ENCODE measurements at places on chromosomes 3 and 15. TPM values are rescaled to one million over a fixed set of nuclear protein-coding genes. Genes with fewer than 3 reads are reported as not detected.
A peak's percentile ranks its signal among the peaks of the same experiment; 100 is the strongest.

DNA sequence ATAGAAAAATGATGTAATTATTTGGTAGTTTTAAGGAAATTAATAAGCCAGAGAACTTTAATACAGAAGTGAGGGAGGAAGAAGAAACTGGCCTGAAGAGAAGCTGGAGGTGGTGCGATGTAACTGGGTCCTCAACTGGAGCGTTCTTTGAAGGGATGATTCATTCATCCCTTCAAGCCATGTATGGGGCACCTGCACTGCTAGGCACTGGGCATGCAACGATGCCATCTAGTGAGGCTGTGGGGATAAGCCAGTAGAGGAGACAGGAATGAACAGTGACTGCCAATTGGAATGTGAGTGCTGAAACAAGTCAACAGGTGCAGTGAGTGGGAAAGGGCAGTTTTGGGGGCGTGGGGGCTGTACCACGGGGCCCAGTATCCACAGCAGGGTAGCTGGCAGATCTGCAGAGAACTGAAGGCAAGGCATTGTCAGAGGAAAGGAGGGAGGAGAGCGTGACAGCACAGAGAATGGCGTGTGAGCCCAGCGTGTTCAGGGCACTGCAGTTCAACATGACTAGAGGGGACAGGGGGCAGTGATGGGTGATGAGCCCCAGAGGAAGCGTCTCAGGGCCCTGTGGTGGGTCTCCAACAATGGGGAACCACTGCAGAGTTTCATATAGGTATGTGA lies 3.8 kb upstream of the KIF23 start:
- DNase-seq: peak; percentile 68

DNA sequence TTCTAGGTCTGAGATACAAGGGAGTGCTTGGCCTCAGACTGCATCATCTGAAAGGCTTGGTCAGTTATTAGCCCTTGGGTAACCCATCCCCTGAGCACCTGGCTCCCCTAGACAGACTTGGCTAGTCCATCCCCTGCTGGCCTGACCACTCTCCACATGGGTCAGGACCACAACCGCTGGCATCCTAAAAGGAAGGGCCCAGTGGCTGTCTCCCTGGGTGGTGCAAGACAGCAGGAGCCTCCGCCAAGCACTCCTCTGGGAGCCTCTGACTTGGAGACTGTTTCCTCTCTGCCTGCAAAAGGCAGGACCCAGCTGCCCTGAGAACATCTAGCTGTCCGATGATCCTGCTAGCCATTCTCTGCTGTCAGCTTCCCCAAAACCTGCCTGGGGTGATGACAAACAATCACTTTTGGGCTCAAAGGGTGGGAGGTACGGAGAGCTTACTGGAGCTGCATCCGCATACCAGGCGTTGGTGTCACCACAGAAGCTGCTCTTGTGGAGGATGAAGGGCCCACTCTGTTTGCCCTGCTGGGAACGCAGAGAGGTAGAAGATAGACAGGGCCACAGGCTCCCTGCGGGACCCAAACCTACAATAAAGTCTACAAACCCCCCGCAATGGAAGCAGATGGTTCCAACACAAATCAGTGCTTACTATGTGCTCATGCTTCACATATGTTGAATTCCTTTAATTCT lies 108.0 kb upstream of the PRR20G start:
- no peak for DNase-seq

Gene GRK7
- total RNA-seq: not detected

DNA sequence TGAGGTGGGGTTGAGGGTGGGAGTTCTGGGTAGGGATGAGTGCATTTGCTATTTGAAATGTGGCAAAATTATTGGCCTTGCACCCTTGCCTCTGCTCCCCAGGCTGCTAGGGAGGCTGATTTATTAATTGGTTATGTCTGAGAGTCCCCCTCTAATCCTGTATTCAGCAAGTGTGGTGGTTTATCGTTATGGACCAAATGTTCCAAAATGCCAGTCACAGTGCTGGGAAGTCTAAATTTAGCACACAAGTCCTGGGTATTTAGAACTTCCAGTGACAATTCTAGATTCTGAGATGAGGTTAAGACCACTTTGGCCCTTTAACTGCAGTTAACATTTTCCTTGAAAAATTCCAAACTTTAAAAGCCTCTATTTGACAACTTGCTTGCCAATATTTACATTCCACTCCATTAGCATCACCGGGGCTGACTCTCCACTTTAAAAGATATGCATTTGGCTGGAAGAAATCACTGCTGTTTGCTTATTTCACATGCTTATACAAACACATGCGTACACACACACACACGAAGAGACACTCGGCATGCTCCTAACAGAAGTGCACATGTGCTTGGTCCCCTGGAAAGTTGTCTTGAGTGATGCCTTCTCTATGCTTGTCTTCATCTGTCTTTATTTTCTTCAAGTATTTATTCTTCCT lies 247.7 kb downstream of the IL20RB start:
- no peak for DNase-seq

DNA sequence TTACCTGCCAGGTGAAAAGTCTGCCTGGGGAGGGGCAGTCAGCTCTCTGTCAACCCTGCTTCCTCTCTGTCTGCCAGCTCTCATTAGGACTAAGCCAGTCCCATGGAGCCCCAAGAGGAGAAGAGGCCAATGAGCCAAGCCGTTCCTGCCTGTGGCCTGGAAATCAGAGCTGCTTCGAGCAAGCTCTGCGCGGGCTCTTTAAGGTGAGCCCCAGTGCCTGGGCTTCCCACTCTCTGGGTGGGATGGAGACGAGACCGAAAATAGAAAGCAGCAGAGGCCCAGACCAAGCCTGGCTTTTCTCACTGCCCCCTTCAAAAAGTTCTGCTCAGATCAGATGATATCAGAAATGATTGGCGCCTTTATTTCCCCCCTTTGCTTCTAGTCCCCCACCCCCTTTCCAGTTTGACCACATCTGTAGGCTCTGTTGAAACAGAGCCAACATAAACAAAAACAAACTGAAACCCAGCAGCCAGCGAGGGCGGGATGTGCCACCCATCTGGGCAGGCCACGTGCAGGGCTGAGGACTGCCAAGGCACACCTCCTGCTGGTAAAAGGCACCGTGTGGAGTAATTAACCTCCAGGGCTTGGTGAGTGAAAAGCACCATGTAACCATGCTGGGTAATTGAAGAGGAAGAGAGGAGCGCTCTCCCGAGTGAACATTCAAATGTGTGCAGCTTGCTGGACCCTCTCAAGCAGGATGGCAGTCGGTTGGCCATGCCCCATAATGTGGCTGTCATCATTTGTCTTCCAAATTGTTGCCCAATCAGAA lies 471.0 kb upstream of the PROK2 start:
- no peak for DNase-seq

DNA sequence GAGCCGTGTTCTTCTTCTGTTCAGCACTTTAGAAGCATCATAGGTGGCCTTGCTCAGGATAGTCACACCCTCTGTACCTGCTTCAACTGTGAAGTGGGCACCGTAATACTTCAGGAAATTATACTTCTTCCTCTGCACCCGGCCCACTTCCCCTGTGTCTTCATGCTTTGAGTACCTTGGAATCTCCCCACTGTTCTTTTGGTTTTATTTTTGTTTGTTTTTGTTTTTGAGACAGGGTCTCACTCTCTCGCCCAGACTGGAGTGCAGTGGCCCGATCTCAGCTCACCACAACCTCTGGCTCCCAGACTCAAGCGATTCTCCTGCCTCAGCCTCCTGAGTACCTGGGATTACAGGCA lies 1.7 kb downstream of the P2RY14 start:
- DNase-seq: no peak

Gene SLC22A14
- not detected for total RNA-seq

DNA sequence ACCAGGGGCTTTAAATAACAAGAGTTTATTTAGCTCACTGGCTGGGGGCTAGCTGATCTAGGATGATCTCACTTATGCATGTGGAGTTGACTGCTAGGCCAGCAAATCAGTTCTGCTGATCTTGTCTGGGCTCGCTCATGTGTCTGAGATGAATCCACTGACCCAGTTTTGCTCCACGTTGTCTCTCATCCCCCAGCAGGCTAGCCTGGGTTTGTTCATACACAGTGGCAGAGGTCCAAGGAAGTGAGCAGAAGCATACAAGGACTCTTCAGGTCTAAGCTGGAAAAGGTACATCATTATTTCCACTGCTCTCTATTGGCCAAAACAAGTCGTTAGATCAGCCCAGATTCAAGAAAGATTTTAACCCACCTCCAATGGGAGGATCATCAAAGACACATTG lies 238.0 kb downstream of the PLCL2 start:
- no peak for DNase-seq

GRCh38 chr3:169637731-169638130 lies 25.8 kb downstream of the MECOM start:
- no peak for DNase-seq

GRCh38 chr3:107065094-107065861 lies 312.0 kb upstream of the CCDC54 start:
- DNase-seq: no peak

Gene AADAC
- total RNA-seq: 1.2 TPM

GRCh38 chr3:64594134-64594533 lies 93.7 kb downstream of the ADAMTS9 start:
- no peak for DNase-seq

DNA sequence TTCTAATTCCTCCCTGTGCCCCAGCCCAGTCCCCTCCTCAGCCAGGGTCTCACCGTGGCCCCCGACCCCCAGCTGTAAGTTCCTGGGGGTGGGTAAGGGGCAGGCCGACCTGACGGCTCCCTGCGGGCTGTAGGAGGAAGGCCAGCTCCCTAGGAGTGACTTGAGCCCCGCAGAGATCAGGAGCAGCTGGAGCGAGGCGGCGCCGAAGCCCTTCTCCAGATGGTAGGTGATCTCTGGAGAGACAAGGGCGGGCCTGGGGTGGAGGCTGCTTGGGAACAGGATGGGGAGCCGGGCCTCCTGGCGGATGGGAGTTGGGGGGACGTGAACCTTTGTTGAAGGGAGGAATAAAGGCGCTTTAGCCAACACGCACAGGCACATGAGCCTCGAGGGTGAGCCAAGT lies 4.2 kb downstream of the SLC28A1 start:
- DNase-seq: no peak

GRCh38 chr3:71072986-71073385 lies 510.5 kb downstream of the FOXP1 start:
- no peak for DNase-seq

- no peak for DNase-seq
Observed at GRCh38 chr3:185402561-185402960, 39.6 kb downstream of the MAP3K13 start.

Gene EPHB3
- total RNA-seq: 1.2 TPM

- DNase-seq: no peak
Observed at GRCh38 chr3:49470714-49471420, 800 bp downstream of the DAG1 start.

Gene SLC12A8
- not detected for total RNA-seq

DNA sequence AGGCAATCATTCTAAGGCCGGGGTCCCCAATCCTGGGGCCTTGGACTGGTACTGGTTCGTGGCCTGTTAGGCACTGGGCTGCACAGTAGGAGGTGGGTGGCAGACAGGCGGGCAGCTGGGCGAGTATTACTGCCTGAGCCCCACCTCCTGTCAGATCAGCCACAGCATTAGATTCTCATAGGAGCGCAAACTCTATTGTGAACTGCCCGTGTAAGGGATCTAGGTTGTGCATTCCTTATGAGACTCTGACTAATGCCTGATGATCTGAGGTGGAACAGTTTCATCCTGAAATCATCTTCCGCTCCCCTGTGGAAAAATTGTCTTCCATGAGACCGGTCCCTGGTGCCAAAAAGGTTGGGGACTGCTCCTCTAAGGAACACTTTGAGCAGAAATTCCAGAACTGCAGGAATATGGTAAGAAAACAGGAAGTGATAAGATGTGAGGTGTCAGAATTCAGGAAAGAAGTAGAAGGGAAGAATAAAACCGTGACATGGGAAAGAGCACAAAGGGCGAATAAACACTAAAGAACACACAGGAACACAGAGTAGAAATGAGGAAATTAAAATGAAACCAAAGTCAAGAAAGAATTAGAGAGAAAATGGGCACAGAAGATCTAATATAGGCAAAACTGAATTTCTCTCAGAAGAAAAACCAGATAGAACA lies 57.6 kb downstream of the PDCD6IP start:
- no peak for DNase-seq

DNA sequence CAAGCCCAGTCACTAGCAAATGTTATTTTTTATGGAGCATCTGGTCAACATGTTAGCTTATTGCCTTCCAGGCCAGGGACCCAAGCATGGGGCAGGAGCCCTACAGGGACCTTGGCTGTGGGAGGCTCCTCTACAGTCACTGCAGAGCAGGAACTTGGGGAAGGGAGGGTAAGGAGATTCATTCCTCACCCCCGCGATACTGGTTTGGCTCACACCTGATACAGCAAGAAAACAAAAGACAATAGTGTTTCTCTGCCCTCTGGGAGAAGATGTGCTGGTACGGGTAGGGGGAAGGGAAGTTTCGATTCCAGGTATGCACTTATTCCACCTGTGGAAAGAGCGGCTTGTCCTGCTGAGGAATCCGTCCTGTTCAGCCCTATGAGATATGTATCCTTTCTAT lies 77.6 kb downstream of the SLC12A8 start:
- no peak for DNase-seq

DNA sequence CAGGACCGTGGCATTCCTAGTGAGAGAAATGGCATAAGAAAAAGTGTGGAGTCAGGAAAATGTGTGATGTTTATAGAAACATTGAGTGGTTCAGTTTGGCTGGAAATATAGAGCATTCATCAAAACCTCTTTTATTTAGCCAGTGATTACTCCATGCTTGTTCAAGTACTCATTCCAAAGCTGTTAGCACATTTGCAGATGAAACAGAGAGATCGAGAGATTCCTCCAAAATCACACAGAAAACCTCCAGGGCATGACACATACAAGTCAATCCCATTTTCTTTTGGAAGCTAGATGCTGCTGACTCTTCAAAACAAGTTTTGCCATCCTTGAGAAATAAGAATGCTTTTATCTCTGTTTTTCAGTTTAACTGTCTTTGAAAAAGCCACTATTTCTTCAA lies 11.5 kb upstream of the MB21D2 start:
- no peak for DNase-seq

Gene ITGB5
- total RNA-seq: 595 TPM

Gene WDR49
- total RNA-seq: not detected

- no peak for DNase-seq
Observed at GRCh38 chr3:35144011-35144410, 495.3 kb upstream of the ARPP21 start.

- no peak for DNase-seq
Observed at GRCh38 chr3:36908647-36909180, 36.1 kb downstream of the TRANK1 start.

GRCh38 chr3:23819599-23820360 lies 14.0 kb downstream of the UBE2E1 start:
- no peak for DNase-seq

DNA sequence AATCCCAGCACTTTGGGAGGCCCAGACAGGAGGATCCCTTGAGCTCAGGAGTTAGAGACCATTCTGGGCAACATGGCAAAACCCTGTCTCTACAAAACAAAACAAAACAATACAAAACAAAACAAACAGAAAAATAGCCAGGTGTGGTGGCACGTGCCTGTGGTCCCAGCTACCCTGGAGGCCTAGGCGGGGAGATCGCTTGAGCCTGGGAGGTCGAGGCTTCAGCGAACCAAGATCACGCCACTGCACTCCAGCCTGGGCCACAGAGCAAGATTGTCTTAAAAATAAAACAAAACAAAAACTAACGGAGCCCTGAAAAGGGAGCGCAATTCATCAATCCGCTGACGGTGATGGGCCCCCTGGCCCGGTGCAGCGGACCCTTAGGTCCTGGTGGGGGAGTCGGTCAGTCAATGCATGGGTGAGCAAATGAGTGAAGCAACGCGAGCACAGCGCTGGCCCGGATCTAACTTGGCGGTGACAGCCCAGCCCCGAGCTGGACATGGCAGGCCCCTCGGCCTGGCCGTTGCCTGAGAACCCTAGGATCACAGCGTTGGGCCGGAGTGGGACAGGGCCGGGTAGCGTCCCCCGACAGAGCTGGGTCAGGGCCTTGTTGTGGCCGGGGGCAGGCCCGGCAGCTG lies 52.4 kb upstream of the BLM start:
- DNase-seq: no peak

All from ascending aorta (tissue), 2 donors.